HepG2 (cell line): ENCODE measurements at places on chromosomes 7 and 10. TPM values are rescaled to one million over a fixed set of nuclear protein-coding genes. Genes with fewer than 3 reads are reported as not detected.

- peak; percentile 5 for DNase-seq
- H3K4me3 ChIP-seq: no peak overlapping the region
- no peaks in the 10 kb centered on the region; the same call in 1 of the 2 replicates for H3K27me3 ChIP-seq
- no peak overlapping the region for H3K27ac ChIP-seq
- no peaks in the 10 kb centered on the region for H3K36me3 ChIP-seq
Observed at GRCh38 chr10:126570621-126571602, 99.6 kb downstream of the C10orf90 start.

DNA sequence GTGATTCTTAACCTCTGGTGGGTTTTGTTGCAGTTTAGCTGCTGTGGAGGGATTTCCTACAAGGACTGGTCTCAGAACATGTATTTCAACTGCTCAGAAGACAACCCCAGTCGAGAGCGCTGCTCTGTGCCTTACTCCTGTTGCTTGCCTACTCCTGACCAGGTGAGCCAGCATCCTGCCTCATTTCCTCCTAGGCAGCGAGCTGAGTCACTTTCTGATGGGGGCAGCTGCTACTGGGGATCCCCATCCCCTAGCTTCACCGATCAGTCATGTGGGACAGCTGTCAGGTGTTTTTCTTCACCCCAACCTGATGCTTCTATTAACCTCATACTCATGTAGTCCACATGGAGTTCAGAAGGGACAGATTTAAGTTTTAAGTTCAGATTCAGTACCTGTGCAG is 21.7 kb upstream of the SMO start:
- no peak overlapping the region for H3K4me3 ChIP-seq
- no peaks in the 10 kb centered on the region for H3K27me3 ChIP-seq
- DNase-seq: no peak
- no peaks in the 10 kb centered on the region; the same call in 2 of the 3 replicates for H3K36me3 ChIP-seq
- no peaks in the 10 kb centered on the region for H3K4me1 ChIP-seq

- no peaks in the 10 kb centered on the region for H3K4me1 ChIP-seq
- no peaks in the 10 kb centered on the region for H3K36me3 ChIP-seq
- H3K4me3 ChIP-seq: no peak overlapping the region
- DNase-seq: no peak
Observed at GRCh38 chr7:21938463-21938862, 7.2 kb downstream of the CDCA7L start.

- no peak for DNase-seq
- H3K27me3 ChIP-seq: peaks cover 49% of the 10 kb centered on the region; the same call in 2 of the 3 replicates
- no peak overlapping the region for H3K4me3 ChIP-seq
- no peak overlapping the region for H3K27ac ChIP-seq
- H3K4me1 ChIP-seq: peaks cover 33% of the 10 kb centered on the region
Observed at GRCh38 chr10:75083972-75084833, 27.3 kb upstream of the SAMD8 start.

DNA sequence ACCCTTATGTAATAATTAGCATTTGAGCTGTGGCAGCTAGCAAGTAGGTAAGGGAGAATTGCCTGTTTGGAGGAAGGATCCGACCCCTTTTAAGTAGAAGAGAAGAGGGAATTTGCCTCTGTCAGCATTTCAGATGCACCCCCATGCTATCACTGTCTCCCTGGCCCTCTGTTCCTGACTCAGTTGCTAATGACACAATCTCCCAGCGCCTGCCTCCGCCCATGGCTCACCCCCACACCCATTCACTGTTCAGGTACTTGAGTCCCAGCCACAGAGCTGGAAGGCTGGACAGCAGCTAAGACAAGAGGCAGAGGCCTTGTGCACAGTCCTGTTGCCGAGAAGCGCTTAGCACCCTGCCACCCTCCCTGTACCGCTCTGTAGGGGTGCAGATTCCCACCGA is 512.3 kb upstream of the GALNT17 start:
- no peaks in the 10 kb centered on the region; the same call in none of the 2 replicates for H3K27me3 ChIP-seq
- H3K4me1 ChIP-seq: no peaks in the 10 kb centered on the region
- DNase-seq: no peak
- no peak overlapping the region for H3K4me3 ChIP-seq
- H3K36me3 ChIP-seq: no peaks in the 10 kb centered on the region
- no peak overlapping the region for H3K27ac ChIP-seq

DNA sequence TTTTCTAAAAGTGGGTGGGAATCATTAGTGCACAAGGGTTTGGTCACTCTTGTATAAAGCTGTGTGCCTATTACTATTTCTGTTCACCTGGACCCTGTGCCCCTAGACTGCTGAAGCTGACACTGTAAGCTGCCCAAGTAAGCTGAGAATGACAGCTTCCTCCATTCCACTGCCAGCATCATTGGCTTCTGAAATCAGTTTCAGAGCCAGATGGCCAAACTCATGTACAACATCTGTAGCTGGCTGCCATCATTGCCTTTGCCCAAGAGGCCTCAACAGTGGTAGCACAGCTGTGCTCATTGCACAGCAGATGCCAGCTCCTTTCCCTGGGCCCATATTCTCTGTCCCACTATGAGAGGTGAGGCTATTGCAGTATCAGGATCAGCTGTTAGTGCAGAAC is 165.7 kb downstream of the CPEB3 start:
- H3K4me1 ChIP-seq: peaks cover 74% of the 10 kb centered on the region
- no peak for DNase-seq
- peak overlapping the region; percentile 92 for H3K27ac ChIP-seq
- H3K36me3 ChIP-seq: no peaks in the 10 kb centered on the region

- no peak for DNase-seq
- H3K4me3 ChIP-seq: no peak overlapping the region
- H3K4me1 ChIP-seq: no peaks in the 10 kb centered on the region
- no peak overlapping the region for H3K27ac ChIP-seq
Observed at GRCh38 chr10:96345222-96345621, 13.6 kb downstream of the OPALIN start.

DNA sequence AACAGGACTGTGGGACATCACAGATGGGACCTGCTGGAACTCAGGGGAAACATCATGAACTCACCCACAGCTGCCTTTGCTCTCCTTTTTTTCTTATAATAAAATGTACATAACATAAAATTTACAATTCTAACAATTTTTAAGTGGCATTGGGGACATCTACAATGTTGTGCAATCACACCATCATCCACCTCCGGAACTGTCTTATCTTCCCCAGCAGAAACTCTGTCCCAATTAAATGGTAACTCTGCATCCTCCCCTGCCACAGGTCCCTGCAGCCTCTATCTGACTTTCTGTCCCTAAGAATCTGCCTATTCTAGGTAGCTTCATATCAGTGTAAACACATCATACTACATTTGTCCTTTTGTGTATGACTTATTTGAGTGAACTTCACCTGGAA is 19.4 kb upstream of the TMEM72 start:
- H3K27ac ChIP-seq: no peak overlapping the region
- H3K4me1 ChIP-seq: no peaks in the 10 kb centered on the region
- DNase-seq: no peak
- no peaks in the 10 kb centered on the region for H3K27me3 ChIP-seq

DNA sequence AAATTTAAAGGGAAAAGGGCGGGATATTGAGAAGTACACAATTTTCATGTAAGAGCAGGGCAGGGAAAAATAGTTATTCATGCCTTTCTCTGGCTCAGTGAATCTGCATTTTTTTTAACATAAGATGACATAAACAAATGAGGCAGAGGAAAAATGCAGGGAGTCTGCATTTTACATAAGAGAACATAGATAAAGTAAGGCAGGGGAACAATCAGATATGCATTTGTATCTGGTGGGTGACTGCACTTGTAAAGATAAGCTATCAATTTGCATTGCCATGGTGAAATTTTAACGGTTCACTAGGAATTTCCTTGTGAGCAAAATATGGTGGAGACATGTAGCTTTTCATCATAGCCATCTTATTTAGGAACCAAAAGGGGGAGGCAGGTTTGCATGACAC is 33.5 kb downstream of the ALOX5 start:
- no peak for DNase-seq
- H3K4me1 ChIP-seq: no peaks in the 10 kb centered on the region
- H3K27me3 ChIP-seq: peaks cover 2% of the 10 kb centered on the region; the same call in 1 of the 2 replicates
- H3K27ac ChIP-seq: no peak overlapping the region
- no peaks in the 10 kb centered on the region for H3K36me3 ChIP-seq

Gene TMEM130
- total RNA-seq: not detected in 2 replicates

Gene NT5C3A
- 22.8 and 34.0 TPM in 2 replicates for total RNA-seq

Gene RNF32
- total RNA-seq: not detected in 2 replicates

Gene HSPA12A
- total RNA-seq: 12.9 and 13.6 TPM in 2 replicates

Gene ZNF503
- total RNA-seq: 5.8 and 8.3 TPM in 2 replicates
